ENCODE measurements at places on chromosomes 11 and 22. TPM values are rescaled to one million over a fixed set of nuclear protein-coding genes. Genes with fewer than 3 reads are reported as not detected.

- H3K4me1 ChIP-seq = no peaks in the 10 kb centered on the region
These were observed 595.1 kb upstream of the CCDC179 start for GRCh38 chr11:23455321-23455891.

POGLUT3 gene
- total RNA-seq = 12.9 TPM

DNA sequence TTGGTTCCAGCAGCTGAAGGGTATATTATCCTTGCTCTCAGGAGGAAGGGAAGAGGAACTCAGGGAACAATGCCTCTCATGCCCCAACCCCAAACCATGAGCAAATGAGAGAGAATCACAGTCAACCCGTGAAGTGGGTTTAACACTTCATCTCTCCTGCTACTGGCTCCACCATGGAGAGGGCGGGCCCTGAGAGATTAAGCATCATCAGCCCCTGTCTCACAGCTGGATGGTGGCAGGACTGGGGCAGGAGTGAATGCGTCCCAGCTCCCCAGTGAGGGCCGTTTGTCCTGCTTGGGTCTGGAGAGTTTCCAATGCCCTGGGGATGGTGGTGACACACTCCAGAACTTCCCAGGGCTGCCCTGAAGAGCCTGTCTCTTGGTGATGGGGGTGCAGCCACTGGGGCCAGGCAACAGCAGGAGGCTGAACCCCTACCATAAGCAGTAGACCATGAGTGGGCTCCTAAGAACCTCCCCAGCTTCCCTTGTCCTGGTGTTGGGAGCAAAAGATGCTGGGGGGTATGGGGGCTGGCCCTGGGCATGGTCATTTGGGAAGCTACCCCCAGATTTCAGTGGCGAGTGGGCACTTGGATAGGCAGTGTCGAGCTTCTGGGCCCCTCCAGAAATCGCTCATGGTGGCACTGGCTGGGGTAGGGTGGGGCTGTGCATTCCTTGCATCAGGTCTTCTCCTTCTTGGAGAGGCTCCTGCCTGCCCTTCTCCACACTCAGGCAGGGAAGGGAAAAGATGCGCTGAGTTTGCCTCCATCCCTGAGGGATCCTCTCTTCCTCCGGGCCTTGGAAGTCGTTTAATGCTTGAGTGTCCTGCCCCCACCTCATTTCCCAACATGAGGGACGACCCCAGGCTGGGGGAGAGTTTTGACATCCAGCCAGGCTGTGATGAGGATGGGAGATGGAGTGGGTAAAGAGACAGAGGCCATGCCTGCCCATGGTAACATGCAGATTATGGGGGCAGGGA is 157.5 kb downstream of the ST3GAL4 start:
- H3K36me3 ChIP-seq = no peaks in the 10 kb centered on the region
- H3K4me1 ChIP-seq = no peaks in the 10 kb centered on the region
- no peaks in the 10 kb centered on the region for H3K27me3 ChIP-seq
- no peak overlapping the region for H3K4me3 ChIP-seq

- H3K27ac ChIP-seq = no peak overlapping the region
- no peak for DNase-seq
- peaks cover 36% of the 10 kb centered on the region for H3K36me3 ChIP-seq
- no peak overlapping the region for H3K4me3 ChIP-seq
- no peaks in the 10 kb centered on the region for H3K27me3 ChIP-seq
These were observed 81.8 kb downstream of the TTC17 start for GRCh38 chr11:43440486-43440885.
